ENCODE measurements at places on chromosomes 11 and 22. TPM values are rescaled to one million over a fixed set of nuclear protein-coding genes. Genes with fewer than 3 reads are reported as not detected.

DNA sequence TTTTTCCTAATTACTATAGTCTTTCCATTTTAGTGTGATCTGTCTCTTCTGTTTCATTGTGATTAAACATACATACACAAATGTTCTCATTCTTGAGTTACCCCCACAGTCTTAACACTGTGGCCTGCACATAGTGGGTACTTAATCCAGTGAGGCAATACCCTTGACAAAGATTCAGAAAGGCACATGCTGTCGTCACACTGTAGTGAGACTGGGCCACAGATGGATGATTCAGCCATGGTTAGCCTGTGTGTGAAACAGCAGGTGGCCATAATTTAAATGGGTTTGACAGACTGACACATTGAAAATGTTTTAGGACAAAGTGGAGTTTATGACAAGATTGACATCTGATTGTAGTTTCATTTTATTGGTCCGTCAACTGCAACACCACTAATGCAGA, 313.1 kb downstream of the C11orf87 start:
- H3K36me3 ChIP-seq, result no peaks in the 10 kb centered on the region
- no peak overlapping the region for H3K27ac ChIP-seq
- no peak overlapping the region for H3K4me3 ChIP-seq
- H3K4me1 ChIP-seq, result no peaks in the 10 kb centered on the region

- peaks cover 87% of the 10 kb centered on the region for H3K36me3 ChIP-seq
- no peak for DNase-seq
- no peak overlapping the region for H3K4me3 ChIP-seq
- H3K27me3 ChIP-seq, result no peaks in the 10 kb centered on the region
Observed at GRCh38 chr11:10499452-10499851, 41.5 kb downstream of the RNF141 start.

Gene MMP7
- total RNA-seq, result not detected

Gene POGLUT3
- 5.5 TPM for total RNA-seq

GRCh38 chr11:108713076-108713790, 48.4 kb downstream of the DDX10 start:
- DNase-seq, result no peak
- peaks cover 27% of the 10 kb centered on the region for H3K36me3 ChIP-seq
- no peaks in the 10 kb centered on the region for H3K4me1 ChIP-seq
- no peaks in the 10 kb centered on the region for H3K27me3 ChIP-seq
- H3K27ac ChIP-seq, result no peak overlapping the region
- H3K4me3 ChIP-seq, result no peak overlapping the region

GRCh38 chr11:96082002-96082899, 158.3 kb upstream of the MTMR2 start:
- no peaks in the 10 kb centered on the region for H3K27me3 ChIP-seq
- no peak overlapping the region for H3K27ac ChIP-seq
- H3K36me3 ChIP-seq, result no peaks in the 10 kb centered on the region
- no peak overlapping the region for H3K4me3 ChIP-seq
- DNase-seq, result no peak
- H3K4me1 ChIP-seq, result peaks cover 2% of the 10 kb centered on the region

Gene C1QTNF4
- 0.92 TPM for total RNA-seq

GRCh38 chr11:973237-973636, 47.6 kb downstream of the AP2A2 start:
- DNase-seq, result no peak
- H3K4me3 ChIP-seq, result no peak overlapping the region
- no peaks in the 10 kb centered on the region for H3K27me3 ChIP-seq
- H3K4me1 ChIP-seq, result peaks cover 32% of the 10 kb centered on the region
- peaks cover 62% of the 10 kb centered on the region for H3K36me3 ChIP-seq

DNA sequence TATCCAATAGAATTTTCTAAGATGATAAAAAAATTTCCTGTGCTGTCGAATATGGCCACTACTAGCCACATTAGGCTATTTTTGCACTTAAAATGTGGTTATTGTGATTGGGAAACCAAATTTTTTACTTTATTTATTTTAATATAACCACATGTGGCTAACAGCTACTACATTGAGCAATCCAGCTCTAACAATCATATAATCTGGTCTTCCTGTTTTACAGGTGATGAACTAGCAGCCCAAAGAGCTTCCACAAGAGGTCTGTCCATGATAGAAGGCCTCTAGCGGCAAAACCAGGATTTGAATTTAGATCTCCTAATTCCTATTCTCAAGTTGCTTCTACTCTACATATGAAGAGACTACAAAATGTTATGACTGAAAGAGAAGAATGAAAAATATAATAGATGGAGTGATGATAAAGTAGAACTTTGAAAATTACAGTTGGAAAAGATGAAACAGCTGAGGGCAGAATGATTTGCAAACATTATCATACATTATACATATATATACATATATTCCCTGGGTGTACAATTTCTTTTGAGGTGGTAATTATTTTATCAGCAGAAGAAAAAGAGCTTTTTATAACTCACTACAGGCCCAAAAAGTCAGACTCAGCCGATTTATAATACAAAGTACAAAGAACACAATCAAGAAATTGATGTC, 363.5 kb upstream of the PITPNB start:
- no peaks in the 10 kb centered on the region for H3K4me1 ChIP-seq
- H3K27ac ChIP-seq, result no peak overlapping the region
- H3K4me3 ChIP-seq, result no peak overlapping the region
- H3K27me3 ChIP-seq, result no peaks in the 10 kb centered on the region

- H3K27me3 ChIP-seq, result no peaks in the 10 kb centered on the region
- H3K27ac ChIP-seq, result no peak overlapping the region
- DNase-seq, result no peak
- no peaks in the 10 kb centered on the region for H3K36me3 ChIP-seq
- H3K4me1 ChIP-seq, result no peaks in the 10 kb centered on the region
- no peak overlapping the region for H3K4me3 ChIP-seq
Observed at GRCh38 chr11:78987748-78988147, 413.1 kb upstream of the NARS2 start.

DNA sequence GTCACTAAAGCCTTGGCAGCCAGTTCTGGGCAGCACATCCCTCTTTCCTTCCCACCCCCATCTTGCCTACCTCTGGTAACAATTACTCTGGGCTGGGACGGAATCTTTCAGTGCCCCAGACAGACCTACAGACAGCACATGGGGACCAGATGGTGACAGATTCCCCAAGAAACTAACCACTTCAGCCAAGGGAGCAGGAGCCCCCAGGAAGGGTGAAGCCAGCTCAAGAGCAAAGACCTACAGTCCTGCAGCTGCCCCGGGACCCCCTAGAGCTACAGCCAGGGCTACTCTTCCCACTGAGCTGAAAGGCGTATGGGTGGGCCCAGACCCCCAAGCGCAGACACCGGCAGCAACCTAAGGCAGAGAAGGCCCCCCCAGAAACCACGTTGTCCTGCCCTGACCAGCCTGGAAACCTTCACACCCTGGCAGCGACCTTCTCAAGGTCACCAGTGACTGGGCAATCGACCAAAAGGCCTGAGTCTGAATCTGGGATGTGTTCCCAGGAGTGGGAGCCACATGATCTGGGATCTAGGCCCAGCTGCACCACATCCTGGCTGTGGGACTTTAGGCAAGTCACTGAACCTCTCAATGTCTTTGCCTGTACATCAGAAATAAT, 65.8 kb downstream of the LRRC32 start:
- no peaks in the 10 kb centered on the region for H3K36me3 ChIP-seq
- no peaks in the 10 kb centered on the region for H3K27me3 ChIP-seq
- no peaks in the 10 kb centered on the region for H3K4me1 ChIP-seq
- no peak overlapping the region for H3K4me3 ChIP-seq
- no peak overlapping the region for H3K27ac ChIP-seq
- DNase-seq, result no peak

GRCh38 chr11:12893787-12894672, 115.1 kb upstream of the RASSF10 start:
- H3K27me3 ChIP-seq, result peaks cover 9% of the 10 kb centered on the region
- no peaks in the 10 kb centered on the region for H3K36me3 ChIP-seq
- no peaks in the 10 kb centered on the region for H3K4me1 ChIP-seq

DNA sequence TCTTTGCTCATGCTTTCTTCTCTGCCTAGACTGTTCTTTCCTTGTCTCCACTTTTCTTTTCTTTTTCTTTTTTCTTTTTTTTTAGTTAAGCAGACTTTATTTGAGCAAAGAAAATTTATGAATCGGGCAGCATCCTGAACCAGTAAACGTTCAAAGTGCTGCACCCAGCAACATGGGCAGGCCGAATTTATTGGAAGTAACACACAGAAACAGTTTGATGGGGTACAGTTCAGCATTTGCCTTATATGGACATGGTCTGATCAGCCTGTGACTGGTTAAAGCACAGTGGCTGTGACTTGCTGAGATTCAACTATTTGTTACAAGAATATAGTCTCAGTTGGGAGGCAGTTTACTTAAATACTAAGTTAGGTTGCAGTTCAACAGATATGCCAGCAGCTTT, 16.0 kb downstream of the CD3E start:
- peaks cover 73% of the 10 kb centered on the region for H3K4me1 ChIP-seq
- no peak overlapping the region for H3K4me3 ChIP-seq

Gene LUZP2
- total RNA-seq, result not detected

Measured in CD4-positive, alpha-beta T cell (primary cell).